ENCODE measurements at places on chromosomes 7 and 10.

- H3K4me3 ChIP-seq = no peak overlapping the region
- H3K27ac ChIP-seq = no peak overlapping the region
- no peaks in the 10 kb centered on the region for H3K36me3 ChIP-seq
- H3K27me3 ChIP-seq = no peaks in the 10 kb centered on the region
Observed at GRCh38 chr10:128864554-128865295, 602.3 kb upstream of the MGMT start.

GRCh38 chr10:23692736-23693135 is 253.9 kb downstream of the OTUD1 start:
- no peak for DNase-seq
- no peaks in the 10 kb centered on the region for H3K36me3 ChIP-seq
- no peak overlapping the region for H3K27ac ChIP-seq
- H3K4me3 ChIP-seq = no peak overlapping the region

DNA sequence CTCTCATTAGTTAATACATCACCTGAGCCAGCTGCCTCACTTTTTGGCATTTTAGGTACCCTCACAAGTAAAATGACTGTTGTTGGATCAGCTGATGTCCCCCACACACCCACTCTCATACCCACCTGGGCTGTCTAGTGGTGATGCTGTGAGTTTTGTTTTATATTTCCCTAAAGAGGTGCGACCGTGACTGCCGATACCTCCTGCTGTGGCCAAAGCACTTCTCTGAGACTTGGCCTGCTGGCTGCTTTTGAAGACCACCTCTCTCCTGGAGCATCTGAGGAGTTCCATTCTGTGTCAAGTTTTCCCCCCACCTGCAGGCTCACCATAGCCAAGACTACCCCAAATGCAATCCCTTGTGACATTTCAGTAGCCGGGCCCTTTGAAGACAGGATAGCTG is 6.4 kb upstream of the ACSL5 start:
- H3K36me3 ChIP-seq = no peaks in the 10 kb centered on the region
- DNase-seq = no peak
- no peaks in the 10 kb centered on the region for H3K27me3 ChIP-seq
- no peak overlapping the region for H3K27ac ChIP-seq

GRCh38 chr10:33617381-33618080 is 283.1 kb upstream of the NRP1 start:
- DNase-seq = no peak
- H3K4me1 ChIP-seq = no peaks in the 10 kb centered on the region
- H3K4me3 ChIP-seq = no peak overlapping the region

- no peaks in the 10 kb centered on the region for H3K27me3 ChIP-seq
- no peak for DNase-seq
- H3K4me3 ChIP-seq = no peak overlapping the region
- H3K4me1 ChIP-seq = no peaks in the 10 kb centered on the region
- no peak overlapping the region for H3K27ac ChIP-seq
Observed at GRCh38 chr7:70410134-70410750, 721.7 kb upstream of the GALNT17 start.

DNA sequence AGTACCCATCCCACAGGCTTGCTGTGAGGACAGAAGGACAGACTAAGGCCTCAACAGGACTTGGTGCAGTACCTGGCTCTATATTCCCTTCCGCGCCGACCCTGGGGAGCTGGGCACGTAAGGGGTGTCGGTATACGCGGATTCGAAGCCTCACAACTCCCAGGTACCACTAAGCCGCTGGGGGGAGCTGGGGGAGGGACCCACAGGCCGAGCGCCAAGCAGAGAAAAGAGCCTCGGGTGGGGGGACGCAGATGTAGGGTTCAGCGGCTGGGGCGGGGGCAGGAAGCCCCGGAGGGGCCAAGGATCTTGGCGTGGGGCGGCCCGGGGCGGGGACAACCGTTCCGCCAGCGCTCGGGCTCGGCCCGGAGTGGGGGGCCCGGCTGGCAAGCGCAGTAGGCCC is 126.4 kb upstream of the ZNF746 start:
- DNase-seq = no peak
- H3K36me3 ChIP-seq = peaks cover 5% of the 10 kb centered on the region
- no peaks in the 10 kb centered on the region for H3K27me3 ChIP-seq
- peaks cover 39% of the 10 kb centered on the region for H3K4me1 ChIP-seq

- no peak for DNase-seq
- H3K27ac ChIP-seq = no peak overlapping the region
- peaks cover 6% of the 10 kb centered on the region for H3K4me1 ChIP-seq
- no peaks in the 10 kb centered on the region for H3K27me3 ChIP-seq
- no peak overlapping the region for H3K4me3 ChIP-seq
Observed at GRCh38 chr7:31023877-31024276, 28.2 kb upstream of the ADCYAP1R1 start.

DNA sequence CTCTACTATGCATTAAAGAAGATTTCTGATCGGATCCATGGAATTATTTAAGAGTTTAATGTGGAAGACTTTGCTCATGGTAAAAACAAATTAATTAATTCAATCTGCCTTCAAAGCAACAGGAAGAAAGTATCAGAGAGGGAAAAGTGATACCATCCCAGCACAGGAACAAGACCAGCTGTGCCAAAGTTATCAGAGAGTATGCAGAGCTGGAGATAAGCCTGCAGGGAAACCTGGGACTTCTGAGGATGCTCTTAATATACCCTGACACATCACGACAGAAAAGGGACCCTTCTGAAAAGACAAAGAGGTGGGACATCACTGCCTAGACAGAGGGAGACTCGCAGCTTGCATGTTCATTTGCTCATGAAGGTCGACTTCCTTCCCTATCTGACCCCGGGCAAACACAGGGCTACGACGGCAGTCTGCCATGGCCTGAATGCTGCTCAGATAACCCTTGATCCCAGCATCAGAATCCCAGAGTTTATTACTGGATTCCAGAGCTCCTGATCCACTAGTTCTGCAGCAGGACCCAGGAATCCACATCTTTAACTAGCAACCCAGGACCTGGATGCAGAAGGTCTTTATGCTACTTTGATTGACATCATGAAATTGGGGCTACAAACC is 29.5 kb downstream of the FAM171A1 start:
- H3K4me3 ChIP-seq = no peak overlapping the region
- H3K4me1 ChIP-seq = no peaks in the 10 kb centered on the region
- no peak for DNase-seq
- no peak overlapping the region for H3K27ac ChIP-seq

DNA sequence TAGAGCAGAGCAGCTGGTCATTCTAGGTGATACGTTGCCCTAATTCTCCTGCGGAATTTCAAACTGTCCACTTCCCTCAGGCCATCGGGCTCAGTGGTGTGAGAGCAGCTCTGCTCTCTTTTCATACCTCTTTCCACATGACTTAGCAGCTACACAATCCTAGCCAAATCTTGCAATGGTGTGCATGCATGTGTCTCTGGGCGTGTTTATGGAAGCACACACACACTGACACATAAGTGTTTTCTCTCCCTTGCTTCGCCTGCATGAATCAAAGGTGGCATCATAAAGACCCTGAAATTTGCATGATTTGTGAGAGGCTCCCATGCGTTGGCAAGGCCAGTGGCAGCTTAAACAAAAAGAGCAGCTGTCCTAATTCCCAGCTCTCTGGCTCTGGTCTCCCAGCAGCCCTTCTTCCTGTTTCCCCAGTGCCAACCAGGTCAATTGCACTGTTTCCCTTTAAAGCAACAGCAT is 1189.5 kb downstream of the GATA3 start:
- DNase-seq = no peak
- no peaks in the 10 kb centered on the region for H3K36me3 ChIP-seq
- H3K4me1 ChIP-seq = no peaks in the 10 kb centered on the region

DNA sequence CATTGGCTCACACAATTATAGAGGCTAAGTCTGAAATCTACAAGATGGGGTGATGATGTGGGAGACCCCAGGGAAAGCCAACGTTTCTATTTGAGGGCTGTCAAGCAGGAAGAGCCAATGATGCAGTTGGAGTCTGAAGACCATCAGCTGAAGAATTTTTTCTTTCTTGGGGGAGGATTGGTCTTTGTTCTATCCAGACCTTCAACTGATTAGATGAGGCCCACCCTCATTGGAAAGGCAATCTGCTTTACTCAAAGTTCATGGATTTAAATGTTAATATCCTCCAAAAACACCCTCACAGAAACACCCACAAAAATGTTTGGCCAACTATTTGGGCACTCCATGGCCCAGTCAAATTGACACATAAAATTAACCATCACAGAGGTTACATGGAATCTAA is 44.3 kb upstream of the DNAJC1 start:
- no peak overlapping the region for H3K4me3 ChIP-seq
- no peak for DNase-seq
- H3K27me3 ChIP-seq = no peaks in the 10 kb centered on the region
- H3K4me1 ChIP-seq = no peaks in the 10 kb centered on the region
- no peak overlapping the region for H3K27ac ChIP-seq

GRCh38 chr7:98701372-98701771 is 84.3 kb downstream of the NPTX2 start:
- no peak overlapping the region for H3K27ac ChIP-seq
- no peaks in the 10 kb centered on the region for H3K36me3 ChIP-seq
- H3K4me1 ChIP-seq = no peaks in the 10 kb centered on the region

DNA sequence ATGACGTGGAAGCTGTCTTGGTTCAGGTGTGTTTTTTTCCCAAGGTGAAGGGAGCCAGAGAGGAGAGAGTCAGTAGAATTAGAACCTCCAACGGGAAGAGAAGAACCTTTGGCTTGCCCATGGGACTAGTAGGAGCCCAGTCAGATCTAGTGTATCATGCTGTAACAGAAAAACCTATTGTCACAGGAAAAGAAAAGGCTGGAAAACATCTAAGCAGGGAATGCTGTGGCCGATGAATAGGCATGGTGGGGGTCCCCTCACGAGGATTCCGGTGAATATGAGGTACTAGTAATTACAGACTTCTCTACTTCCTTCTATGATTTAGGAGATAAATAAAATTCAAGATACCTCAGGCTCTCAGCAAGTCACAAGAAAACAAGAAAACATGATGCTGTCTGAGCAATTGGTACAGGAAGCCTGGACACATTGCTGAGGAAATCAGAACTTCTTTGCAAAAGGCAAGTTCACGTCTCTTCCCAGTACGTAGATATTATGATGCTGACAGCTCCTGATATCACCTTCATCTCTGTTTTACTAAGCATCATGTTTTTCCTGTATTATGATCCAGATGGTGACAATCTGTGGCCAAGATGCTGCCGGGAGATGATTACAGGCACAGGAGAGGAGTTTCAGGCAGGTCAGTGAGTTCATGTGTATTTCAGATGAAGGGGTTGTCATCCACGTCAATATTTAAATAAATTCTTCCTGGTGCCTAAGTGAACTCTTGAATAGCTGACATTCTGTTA is 54.3 kb upstream of the NPY start:
- no peaks in the 10 kb centered on the region for H3K4me1 ChIP-seq
- no peak overlapping the region for H3K27ac ChIP-seq
- no peaks in the 10 kb centered on the region for H3K36me3 ChIP-seq

- H3K27ac ChIP-seq = no peak overlapping the region
- no peak overlapping the region for H3K4me3 ChIP-seq
- H3K4me1 ChIP-seq = no peaks in the 10 kb centered on the region
- no peaks in the 10 kb centered on the region for H3K27me3 ChIP-seq
Observed at GRCh38 chr10:88478256-88478655, 104.9 kb downstream of the RNLS start.

GRCh38 chr10:72087392-72087968 is 871 bp downstream of the SPOCK2 start:
- no peak for DNase-seq
- peaks cover 18% of the 10 kb centered on the region for H3K4me1 ChIP-seq
- H3K4me3 ChIP-seq = peak overlapping the region; percentile 34
- H3K27ac ChIP-seq = peak overlapping the region; percentile 72
- H3K27me3 ChIP-seq = peaks cover 37% of the 10 kb centered on the region

GRCh38 chr7:89023206-89023605 is 227.7 kb upstream of the TEX47 start:
- H3K27ac ChIP-seq = no peak overlapping the region
- H3K4me3 ChIP-seq = no peak overlapping the region
- H3K27me3 ChIP-seq = no peaks in the 10 kb centered on the region
- no peaks in the 10 kb centered on the region for H3K4me1 ChIP-seq
- no peaks in the 10 kb centered on the region for H3K36me3 ChIP-seq
- no peak for DNase-seq

DNA sequence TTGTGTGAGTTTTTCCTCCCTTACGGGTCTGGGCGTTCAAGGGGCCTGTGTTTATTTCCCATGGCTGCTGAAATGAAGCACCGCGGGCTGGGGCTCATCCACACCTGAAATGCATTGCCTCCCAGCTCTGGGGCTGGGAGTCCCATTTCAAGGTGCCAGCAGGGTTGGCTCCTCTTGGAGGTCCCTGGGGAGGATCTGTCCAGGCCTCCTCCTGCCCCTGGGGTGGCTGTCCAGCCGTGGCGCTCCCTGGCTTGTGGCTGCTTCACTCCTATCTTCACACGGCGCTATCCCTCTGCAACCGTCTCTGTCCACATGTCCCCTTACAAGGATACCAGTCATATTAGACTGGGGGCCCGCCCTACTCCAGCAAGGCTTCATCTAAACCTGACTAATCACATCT is 41.1 kb upstream of the CNPY1 start:
- H3K4me3 ChIP-seq = no peak overlapping the region
- no peaks in the 10 kb centered on the region for H3K36me3 ChIP-seq
- H3K4me1 ChIP-seq = no peaks in the 10 kb centered on the region
- no peak overlapping the region for H3K27ac ChIP-seq

- H3K27ac ChIP-seq = no peak overlapping the region
- H3K36me3 ChIP-seq = no peaks in the 10 kb centered on the region
- DNase-seq = no peak
Observed at GRCh38 chr10:46292573-46293023, 5.8 kb downstream of the ANTXRL start.

DNA sequence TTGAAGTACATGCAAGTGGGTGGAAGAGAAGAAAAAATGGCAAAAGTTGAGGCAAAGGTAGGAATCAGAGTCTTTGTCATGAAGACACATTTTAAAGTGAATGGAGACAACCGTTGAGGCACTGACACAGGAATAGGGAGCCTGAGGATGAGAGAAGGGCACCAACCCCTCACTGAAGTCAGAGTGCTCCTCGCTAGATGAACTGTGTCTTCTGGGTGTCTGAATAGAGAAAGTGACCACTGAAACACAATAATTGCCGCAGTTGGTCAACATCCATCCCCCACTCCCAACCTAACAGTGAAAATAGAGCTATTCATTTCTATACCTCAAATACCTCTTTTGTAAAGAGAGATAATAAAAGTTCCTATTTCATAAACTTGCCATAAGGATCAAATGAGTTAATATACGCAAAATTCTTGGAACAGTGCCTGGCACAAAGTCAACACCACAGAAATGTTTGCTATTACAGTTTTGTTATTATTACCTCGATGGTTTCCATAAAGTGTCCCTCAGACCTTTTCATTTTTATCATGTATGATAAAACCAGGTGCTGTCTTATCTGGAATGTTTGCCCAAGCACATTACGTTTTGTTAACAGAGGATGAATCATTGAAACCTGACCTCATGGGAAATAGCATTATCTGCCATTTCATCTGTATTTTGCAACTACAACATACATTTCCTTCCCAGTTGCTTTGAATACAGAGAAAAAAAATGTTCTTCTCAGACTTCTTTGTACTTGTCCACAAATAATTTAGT is 61.8 kb upstream of the SP4 start:
- H3K4me1 ChIP-seq = no peaks in the 10 kb centered on the region
- DNase-seq = no peak
- no peak overlapping the region for H3K27ac ChIP-seq
- no peaks in the 10 kb centered on the region for H3K27me3 ChIP-seq
- no peaks in the 10 kb centered on the region for H3K36me3 ChIP-seq

GRCh38 chr10:75512203-75512933 is 80.9 kb downstream of the LRMDA start:
- H3K27ac ChIP-seq = no peak overlapping the region
- H3K36me3 ChIP-seq = no peaks in the 10 kb centered on the region
- no peak overlapping the region for H3K4me3 ChIP-seq
- H3K4me1 ChIP-seq = peaks cover 25% of the 10 kb centered on the region

Data from esophagus squamous epithelium (tissue), 5 donors.